Testis (tissue), 5 donors: ENCODE measurements at places on chromosomes 1 and 21.

DNA sequence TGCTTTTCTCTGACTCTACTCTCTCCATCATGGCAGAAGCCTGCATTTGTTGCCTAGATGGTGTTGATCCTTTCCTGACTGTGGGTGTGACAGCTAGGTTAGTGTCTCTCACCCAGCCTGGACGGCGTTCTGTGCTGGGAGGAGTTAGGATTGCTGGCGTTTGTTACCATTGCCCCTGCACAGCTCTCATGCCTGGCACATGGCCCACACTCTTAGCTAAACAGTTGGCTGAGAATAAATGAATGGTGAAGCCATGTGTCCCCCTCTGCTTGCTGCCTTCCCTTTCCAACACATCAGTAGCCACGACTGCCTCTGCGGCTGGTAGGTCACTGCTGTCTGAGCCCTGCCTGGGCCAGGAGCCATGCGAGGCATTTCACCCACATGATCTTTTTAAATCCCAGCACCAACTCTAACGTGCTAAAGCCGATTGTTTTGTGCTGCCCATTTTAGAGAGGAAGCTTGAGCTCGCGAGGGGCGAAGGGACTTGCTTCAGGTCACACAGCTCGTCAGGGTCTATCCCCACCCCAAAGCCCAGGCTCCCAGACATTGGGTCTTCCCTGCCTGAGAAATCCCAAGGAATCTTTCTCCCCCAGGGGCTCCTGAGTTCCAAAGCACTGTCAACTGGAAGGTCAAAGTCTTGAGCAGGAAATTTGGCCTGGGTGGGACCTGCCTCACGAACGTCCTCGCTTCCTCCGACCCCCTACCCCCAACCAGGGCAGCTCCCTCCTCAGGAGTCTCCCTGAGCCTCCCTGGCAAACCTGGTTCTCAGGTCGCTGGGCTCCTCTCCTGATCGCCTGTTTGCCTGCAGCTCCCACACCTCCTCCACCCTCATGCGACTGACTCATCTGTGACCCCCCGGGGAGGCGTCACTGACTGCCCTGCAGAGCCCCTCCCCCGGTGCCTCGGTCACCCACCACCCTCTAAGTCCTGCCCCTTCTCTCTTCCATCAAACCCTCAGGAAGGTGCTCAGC lies 271.7 kb upstream of the C1orf174 start:
- H3K27ac ChIP-seq = no peak overlapping the region
- H3K4me1 ChIP-seq = no peaks in the 10 kb centered on the region

DNA sequence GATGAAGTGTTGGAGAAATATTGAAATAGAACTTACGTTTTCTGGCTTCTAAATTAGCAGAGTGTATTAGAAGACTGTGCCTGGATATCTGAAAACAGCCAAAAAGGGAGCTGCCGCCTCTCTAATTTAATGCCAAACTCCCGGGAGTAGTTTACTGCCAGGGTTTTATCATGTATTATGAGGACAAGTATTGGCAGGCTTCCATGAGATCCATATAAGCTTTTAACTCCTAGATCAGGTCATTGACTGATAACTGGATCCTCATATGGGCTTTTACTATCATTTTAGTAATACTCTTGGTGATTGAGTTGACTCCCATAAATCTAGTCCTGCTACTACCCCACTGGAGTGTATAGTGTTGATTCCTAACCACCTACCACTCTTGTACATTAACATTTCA lies 178.4 kb upstream of the CXADR start:
- H3K36me3 ChIP-seq = no peaks in the 10 kb centered on the region
- DNase-seq = no peak
- H3K27me3 ChIP-seq = no peaks in the 10 kb centered on the region
- no peak overlapping the region for H3K4me3 ChIP-seq

DNA sequence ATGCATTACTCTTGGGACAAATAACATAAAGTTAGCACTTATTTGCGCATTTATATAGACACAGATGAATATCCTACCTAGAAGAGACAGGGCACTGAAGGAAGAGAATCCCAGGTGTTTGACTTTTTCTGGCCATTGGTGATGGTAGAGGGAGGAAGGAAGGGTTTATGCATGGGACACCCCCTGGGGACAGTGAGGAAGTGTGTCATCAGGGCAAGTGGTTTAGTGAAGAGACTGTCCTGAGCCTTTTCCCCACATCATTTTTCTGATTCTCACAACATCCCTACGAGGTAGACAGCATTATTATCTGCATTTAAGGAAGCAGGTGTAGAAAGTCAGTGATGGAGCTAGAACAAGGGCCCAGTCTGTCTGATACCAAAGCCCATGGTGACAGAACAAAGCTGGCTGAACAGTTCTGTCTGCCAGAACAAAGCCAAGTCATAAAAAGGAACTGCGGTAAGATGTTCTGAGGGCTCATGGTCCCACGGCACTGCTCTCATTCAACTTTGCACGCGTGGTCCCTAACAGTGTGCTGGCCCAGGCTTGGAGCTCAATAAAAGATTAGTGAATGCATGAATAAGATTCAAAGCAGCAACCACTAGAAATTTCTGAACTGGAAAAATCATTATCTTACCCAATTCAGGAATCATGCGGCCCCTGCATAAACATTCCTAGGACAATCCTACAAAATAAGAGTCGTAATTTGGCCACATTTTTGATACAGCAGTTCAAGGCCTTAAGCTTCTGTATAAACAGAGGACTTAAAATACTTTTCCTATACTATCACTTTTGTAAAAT lies 12.2 kb upstream of the CDC42BPA start:
- H3K4me3 ChIP-seq = no peak overlapping the region
- H3K27me3 ChIP-seq = no peaks in the 10 kb centered on the region
- no peaks in the 10 kb centered on the region for H3K4me1 ChIP-seq
- DNase-seq = no peak

GRCh38 chr21:16408280-16408679 lies 678.5 kb downstream of the USP25 start:
- no peaks in the 10 kb centered on the region for H3K36me3 ChIP-seq
- no peak for DNase-seq

DNA sequence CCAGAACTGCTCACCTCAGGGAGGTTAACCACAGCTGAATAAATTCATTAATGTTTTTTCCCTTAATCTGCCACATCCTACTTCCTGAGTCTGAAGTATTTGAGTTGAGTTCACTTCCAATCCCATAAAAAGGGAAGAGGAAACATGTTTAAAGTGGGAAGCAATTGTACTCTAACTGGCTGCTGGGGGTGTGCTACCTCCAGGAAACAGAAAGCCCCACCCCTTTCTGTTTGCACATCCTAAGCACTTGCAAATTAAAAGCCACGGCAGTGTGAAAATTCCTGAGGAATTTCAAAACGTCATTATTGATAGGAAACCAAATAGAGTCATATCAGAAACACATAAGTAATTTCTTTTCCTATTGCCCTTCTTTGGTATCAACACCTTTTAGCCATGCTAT lies 307.0 kb upstream of the NR5A2 start:
- H3K36me3 ChIP-seq = no peaks in the 10 kb centered on the region
- no peak for DNase-seq
- H3K4me1 ChIP-seq = no peaks in the 10 kb centered on the region
- H3K4me3 ChIP-seq = no peak overlapping the region
- H3K27me3 ChIP-seq = no peaks in the 10 kb centered on the region
- H3K27ac ChIP-seq = no peak overlapping the region

GRCh38 chr1:164678136-164678700 lies 119.2 kb downstream of the PBX1 start:
- H3K27me3 ChIP-seq = no peaks in the 10 kb centered on the region
- DNase-seq = no peak
- H3K4me3 ChIP-seq = no peak overlapping the region
- no peaks in the 10 kb centered on the region for H3K4me1 ChIP-seq
